ENCODE measurements at places on chromosomes 5 and 9.

DNA sequence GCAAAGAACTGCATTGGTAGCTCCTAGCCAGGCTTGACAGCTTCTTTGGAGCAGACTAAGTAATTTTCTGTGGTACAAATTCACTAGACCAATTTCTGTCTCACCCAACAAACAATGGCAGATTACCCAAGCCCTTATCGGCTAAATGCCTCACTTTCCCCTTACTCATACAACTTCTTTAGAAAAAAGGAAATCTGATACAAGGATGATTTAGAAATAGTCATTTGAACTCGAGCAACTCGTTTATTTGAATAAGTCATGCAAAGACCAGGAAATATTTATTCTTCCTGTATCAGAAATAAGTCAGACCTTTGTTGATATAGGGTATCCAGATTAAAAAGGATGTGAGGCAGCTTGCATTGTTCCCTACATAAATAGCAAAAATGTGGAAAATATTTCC lies 170.4 kb upstream of the CDH6 start:
- no peaks in the 10 kb centered on the region for H3K27me3 ChIP-seq
- DNase-seq, result no peak
- H3K27ac ChIP-seq, result no peak overlapping the region
- no peak overlapping the region for H3K4me3 ChIP-seq
- no peaks in the 10 kb centered on the region for H3K36me3 ChIP-seq

DNA sequence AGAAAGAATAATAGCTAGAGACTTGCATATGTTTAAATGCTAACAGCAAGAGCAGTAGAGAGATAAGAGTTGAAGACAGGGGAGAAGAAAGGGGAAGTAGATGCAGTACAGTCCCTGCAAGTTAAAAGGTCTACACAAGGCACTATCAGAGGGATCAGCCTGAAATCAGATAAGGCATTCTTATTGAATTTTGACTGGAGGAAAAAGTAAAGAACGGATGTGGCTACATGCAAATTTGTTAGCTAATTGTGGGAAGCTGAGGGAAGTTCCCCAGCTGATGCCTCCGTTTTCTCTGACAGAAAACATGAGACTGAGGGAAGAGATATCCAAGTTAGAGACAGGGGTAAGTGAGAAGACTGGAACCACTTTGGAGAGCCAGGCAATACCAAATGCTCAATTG lies 12.9 kb upstream of the RHOBTB3 start:
- DNase-seq, result no peak
- no peaks in the 10 kb centered on the region for H3K36me3 ChIP-seq
- H3K4me3 ChIP-seq, result no peak overlapping the region
- no peak overlapping the region for H3K27ac ChIP-seq
- H3K4me1 ChIP-seq, result no peaks in the 10 kb centered on the region
- H3K27me3 ChIP-seq, result no peaks in the 10 kb centered on the region

DNA sequence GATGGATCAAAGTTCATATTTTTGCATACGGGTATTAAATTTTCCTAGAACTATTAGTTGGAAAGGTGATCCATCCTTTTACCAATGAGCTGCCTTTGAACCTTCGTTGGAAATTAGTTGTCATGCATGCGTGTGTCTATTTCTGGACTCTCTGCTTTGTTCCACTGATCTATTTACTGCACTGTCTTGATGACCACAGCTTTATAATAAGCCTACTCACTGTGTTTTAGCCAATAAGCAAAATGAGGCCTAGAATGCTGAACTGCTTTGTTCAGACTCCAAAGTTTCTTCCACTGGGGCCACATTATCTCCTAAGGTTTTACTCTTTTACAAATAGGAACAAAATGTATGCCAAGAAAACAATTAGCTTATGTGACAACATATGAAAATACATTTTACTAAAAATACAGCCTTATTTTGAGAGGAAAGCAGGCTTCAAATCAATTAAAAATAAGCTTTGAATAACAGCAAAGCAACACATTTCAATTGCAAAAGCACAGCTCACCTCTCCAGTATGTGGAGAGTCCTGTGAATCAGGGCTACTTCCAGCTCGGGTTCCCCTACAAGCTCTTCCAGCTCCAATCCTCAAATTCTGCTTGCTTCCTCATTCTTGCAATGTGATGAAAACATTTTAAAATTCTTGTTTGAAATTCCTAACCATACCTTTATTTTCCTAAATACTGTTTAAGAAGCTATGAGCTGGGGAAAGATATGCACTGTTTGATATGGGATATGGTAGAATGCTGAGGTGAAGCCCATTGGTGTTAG lies 72.0 kb downstream of the RETREG1 start:
- no peaks in the 10 kb centered on the region for H3K36me3 ChIP-seq
- no peak overlapping the region for H3K27ac ChIP-seq
- H3K27me3 ChIP-seq, result no peaks in the 10 kb centered on the region

- H3K36me3 ChIP-seq, result no peaks in the 10 kb centered on the region
- no peaks in the 10 kb centered on the region for H3K4me1 ChIP-seq
- H3K4me3 ChIP-seq, result no peak overlapping the region
Observed at GRCh38 chr5:100749771-100750284, 153.3 kb downstream of the ST8SIA4 start.

GRCh38 chr5:84251503-84251902 lies 133.2 kb downstream of the EDIL3 start:
- no peaks in the 10 kb centered on the region for H3K4me1 ChIP-seq
- H3K27ac ChIP-seq, result no peak overlapping the region
- no peaks in the 10 kb centered on the region for H3K36me3 ChIP-seq
- no peak overlapping the region for H3K4me3 ChIP-seq
- no peak for DNase-seq
- H3K27me3 ChIP-seq, result no peaks in the 10 kb centered on the region

DNA sequence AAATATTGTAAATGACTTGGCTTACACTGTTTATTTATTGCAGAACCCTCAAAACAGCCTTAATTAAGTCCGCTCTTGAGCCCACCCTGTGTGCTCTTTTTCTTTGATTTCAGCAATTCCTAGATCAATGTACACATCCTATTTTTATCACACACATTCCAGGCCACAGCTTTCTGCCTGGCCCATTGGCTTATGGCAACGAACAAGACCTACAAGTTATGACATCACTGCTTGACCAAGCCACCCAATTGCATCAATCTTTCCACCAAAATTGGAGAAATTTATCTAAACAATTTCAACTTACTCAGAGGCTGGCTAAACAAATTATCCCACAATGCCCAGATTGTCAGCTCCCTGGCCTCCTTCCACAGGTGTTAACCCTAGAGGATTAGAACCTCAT lies 158.4 kb downstream of the CPLANE1 start:
- H3K36me3 ChIP-seq, result peaks cover 3% of the 10 kb centered on the region
- no peak overlapping the region for H3K4me3 ChIP-seq
- no peaks in the 10 kb centered on the region for H3K4me1 ChIP-seq

DNA sequence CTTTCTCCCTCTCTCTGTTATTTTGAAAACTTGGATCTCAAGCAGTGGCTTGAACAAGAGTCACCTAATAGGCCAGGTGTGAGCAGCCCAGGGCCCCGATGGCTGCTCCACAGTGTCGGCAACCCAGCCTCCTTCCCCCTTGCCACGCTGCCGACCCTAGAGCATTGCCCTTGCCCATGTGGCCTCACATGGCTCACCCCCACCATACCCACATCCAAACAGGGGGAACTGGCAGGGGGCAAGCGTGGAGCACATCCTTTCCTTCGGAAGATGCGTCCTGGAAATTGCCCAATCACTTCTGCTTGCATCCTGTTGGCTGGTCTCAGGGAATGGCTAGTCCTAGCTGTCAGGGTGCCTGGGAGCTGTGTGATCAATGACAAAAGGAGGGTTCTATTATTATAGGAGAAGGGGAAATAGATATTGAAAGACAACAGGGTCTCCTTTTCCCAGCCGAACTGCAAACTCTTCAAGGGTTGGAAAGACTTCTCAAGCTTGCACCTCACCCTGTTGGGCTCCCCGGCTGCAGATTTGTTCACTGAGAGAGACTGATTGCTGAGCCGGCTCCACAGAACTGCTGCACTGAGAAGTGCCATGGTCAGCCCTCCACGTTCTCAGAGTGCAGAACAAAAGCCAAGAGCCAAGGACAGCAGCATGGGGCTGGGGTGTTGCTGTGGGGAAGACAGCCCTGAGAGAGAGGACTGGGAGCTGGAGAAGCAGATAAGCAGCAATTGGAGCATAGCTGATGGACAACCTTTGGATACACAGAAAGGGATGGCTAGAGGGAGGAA lies 8.3 kb upstream of the TIFAB start:
- H3K27me3 ChIP-seq, result peaks cover 64% of the 10 kb centered on the region
- H3K27ac ChIP-seq, result no peak overlapping the region
- H3K4me3 ChIP-seq, result no peak overlapping the region
- peaks cover 27% of the 10 kb centered on the region for H3K4me1 ChIP-seq

- H3K4me1 ChIP-seq, result no peaks in the 10 kb centered on the region
- no peak overlapping the region for H3K4me3 ChIP-seq
- no peaks in the 10 kb centered on the region for H3K27me3 ChIP-seq
Observed at GRCh38 chr5:126508962-126509279, 85.7 kb downstream of the GRAMD2B start.

All from spinal cord (tissue), 10 donors.